Naive thymus-derived CD8-positive, alpha-beta T cell (primary cell): ENCODE measurements at places on chromosomes 1 and 21. TPM values are rescaled to one million over a fixed set of nuclear protein-coding genes. Genes with fewer than 3 reads are reported as not detected.

GRCh38 chr1:5473268-5473667 lies 519.0 kb downstream of the NPHP4 start:
- peaks cover 1% of the 10 kb centered on the region for H3K36me3 ChIP-seq
- H3K27me3 ChIP-seq: no peaks in the 10 kb centered on the region
- no peak overlapping the region for H3K4me3 ChIP-seq
- H3K4me1 ChIP-seq: no peaks in the 10 kb centered on the region
- H3K27ac ChIP-seq: no peak overlapping the region
- no peak for DNase-seq

DNA sequence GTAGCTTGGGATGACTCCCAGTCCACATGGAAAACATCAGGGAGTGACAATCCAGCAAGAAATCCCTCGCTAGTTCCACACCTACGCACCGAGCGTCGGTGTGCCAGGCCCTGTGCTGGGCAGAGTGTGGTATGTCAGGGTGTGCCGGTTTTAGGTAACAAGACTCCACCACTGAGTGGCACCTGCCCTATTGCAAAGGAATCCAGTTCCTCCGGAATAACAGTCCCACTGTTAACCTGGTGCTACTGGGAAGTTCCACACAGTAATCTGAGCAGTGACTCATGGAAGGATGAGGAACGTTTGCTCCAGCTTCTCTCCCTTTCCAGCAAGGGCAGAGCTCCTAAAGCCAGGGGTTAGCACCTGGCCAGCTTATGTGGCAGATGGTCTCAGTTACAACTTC lies 14.3 kb downstream of the RNF207 start:
- H3K4me3 ChIP-seq: no peak overlapping the region
- H3K27ac ChIP-seq: no peak overlapping the region
- peaks cover 2% of the 10 kb centered on the region for H3K4me1 ChIP-seq
- peaks cover 35% of the 10 kb centered on the region for H3K36me3 ChIP-seq

DNA sequence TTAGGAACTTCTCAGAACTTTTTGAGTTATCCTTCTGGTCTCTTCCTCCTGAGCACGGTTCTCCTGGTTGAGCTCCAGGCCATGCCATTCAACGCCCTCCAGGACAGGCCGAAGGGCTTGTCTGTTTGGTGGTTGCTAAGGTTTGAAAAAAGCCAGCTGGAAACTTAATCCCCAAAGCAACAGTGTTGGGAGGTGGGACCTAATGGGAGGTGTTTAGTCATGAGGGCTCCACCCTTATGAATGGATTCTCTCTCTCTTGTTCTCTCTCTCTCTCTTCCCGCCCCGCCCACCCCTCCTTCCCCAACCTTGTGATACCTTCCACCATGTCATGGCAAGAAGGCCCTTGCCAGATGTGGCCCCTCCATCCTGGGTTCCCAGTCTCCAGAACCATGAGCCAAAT lies 829 bp downstream of the KCNE1 start:
- no peaks in the 10 kb centered on the region for H3K27me3 ChIP-seq
- no peak for DNase-seq
- H3K36me3 ChIP-seq: no peaks in the 10 kb centered on the region
- H3K4me3 ChIP-seq: no peak overlapping the region
- H3K4me1 ChIP-seq: peaks cover 2% of the 10 kb centered on the region

DNA sequence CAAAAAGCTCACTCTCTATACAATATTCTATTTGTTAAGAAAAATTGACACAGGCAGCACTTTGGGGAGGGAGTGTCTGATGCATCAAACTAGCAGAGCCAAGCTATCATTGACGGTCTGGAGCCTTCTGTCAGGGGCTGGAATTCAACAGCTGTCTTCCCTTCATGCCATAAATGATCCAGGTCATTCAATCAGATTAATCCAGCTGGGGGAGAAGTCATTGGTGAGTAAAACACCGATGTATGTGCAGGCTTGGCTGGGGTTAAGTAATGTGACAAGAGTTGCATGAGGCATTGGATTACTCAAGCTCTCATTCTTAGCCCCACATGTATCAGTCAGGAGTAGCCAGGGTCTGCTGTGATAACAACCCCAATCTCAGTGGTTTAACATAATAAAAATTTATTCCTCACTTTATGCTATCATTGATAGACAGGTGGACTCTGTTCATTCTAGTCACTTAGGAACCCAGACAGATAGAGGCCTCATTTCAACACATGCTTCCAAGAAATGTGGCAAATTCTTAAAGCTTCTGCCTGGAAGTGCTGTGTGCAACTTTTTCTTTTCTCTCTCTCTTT lies 118.1 kb upstream of the GADD45A start:
- no peaks in the 10 kb centered on the region for H3K36me3 ChIP-seq
- no peaks in the 10 kb centered on the region for H3K27me3 ChIP-seq
- no peak for DNase-seq
- peaks cover 1% of the 10 kb centered on the region for H3K4me1 ChIP-seq

DNA sequence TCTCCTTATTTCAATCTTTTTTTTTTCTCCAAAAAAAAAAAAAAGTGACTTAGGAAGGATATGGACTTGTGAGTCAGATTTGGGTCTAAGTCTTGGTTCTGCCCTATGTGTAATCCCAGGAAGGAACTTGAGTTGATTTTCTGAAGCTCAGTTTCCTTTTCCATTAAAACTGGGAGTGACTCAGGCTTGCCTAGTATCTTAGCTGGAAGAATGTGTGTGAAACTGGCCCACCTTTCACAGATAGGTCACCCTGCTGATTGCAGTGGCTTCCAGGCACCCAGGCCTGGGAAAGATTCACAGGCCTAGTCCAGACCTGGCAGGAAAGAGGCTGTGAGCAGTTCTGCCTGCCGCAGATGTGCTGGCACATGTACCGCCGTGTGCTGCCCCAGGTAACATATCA lies 218.3 kb upstream of the HOOK1 start:
- H3K27me3 ChIP-seq: no peaks in the 10 kb centered on the region
- no peak overlapping the region for H3K27ac ChIP-seq
- no peak for DNase-seq
- H3K4me3 ChIP-seq: no peak overlapping the region
- no peaks in the 10 kb centered on the region for H3K36me3 ChIP-seq

DNA sequence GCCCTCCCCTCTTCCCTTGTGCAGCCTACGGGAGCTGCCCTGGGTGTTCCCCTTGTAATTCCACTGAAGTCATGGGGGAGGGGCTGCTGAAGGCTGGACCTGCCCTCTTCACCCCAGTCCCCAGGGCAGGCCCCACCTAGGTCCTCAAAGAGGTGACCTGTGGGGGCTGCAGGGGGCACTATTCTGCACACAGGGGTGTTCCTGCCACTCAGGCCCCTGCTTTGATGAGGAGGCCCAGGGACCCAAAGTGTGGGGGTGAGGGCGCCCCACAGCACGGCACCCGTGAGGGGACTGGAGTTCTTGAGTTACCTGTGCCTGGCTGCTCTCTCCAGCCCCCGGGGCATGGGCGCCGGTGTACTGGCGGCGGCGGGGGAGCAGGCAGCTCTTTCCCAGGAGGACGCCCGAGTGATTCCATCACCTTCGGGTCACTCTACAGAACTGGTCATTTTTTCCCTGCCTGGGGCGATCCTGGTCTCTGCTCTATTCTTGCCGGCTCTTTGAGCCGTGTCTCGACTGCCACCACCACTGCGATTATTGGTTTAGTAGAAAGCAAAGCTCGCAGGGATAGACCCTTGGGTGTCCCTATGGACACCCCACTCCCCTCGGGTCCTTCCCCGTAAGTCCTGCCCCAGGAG lies 6.9 kb upstream of the PRDM16 start:
- H3K4me3 ChIP-seq: no peak overlapping the region
- H3K4me1 ChIP-seq: no peaks in the 10 kb centered on the region
- no peak overlapping the region for H3K27ac ChIP-seq
- H3K27me3 ChIP-seq: no peaks in the 10 kb centered on the region
- no peaks in the 10 kb centered on the region for H3K36me3 ChIP-seq

DNA sequence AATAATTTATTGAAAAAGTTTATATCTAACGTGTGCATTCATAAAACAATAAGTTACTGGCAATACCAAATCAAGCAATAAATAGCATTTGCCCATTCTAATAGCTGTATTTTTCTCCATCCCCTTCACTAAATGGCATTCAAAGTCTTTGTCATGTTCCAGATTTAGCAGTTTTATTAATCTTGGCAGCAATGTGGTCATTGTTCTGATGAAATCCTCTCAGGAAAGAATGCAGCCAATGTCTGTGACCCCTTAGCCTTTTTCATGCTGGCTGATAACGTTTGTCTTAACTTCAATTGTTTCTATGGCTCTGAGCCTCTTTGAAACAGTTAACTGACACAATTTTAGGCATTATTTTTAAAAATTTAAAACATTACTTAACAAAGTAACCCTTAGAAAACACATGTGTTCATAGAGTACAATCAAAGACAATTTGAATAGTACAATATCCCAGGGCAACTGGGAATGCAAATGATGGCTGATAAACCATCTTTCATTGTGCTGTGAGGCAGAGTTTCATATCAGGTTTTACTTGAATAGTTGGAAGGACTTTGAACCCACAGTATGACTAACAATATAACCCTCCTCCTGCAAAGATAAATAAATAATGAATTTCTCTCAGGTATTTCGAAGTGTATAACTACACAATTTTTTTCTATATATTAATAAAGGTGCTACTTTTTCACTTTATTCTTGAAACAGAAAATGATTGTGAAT lies 217.5 kb downstream of the LRRIQ3 start:
- DNase-seq: no peak
- H3K36me3 ChIP-seq: no peaks in the 10 kb centered on the region

- H3K4me3 ChIP-seq: no peak overlapping the region
- no peak overlapping the region for H3K27ac ChIP-seq
- H3K36me3 ChIP-seq: no peaks in the 10 kb centered on the region
- no peaks in the 10 kb centered on the region for H3K4me1 ChIP-seq
- H3K27me3 ChIP-seq: no peaks in the 10 kb centered on the region
Measured at GRCh38 chr21:21955204-21955603, 957.0 kb downstream of the NCAM2 start.

GRCh38 chr1:167428395-167428794 lies 89.9 kb downstream of the CD247 start:
- no peak overlapping the region for H3K4me3 ChIP-seq
- no peaks in the 10 kb centered on the region for H3K36me3 ChIP-seq
- H3K27ac ChIP-seq: peak overlapping the region; percentile 4
- peaks cover 64% of the 10 kb centered on the region for H3K4me1 ChIP-seq

DNA sequence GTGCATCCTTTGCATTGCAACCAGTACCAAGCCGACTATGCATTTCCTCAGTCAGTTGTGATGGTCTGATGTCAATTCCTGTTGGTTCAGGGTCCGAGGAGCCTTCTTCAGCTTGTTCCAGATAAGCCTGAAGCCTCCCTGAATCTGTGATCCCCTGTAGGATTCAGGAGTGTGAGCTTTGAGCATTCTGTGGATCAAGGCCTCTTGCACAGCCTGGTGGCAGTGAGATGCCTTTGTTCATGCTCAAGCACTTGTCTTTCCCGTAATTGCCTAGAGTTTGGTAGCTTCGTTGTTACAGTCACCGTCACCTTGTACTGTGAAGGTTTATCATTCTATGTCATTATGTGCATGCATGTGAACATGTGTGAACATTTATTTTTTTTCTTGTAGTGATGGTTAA lies 103.5 kb downstream of the PBX1 start:
- no peak for DNase-seq
- no peaks in the 10 kb centered on the region for H3K27me3 ChIP-seq
- H3K27ac ChIP-seq: no peak overlapping the region
- H3K4me1 ChIP-seq: peaks cover 8% of the 10 kb centered on the region
- no peaks in the 10 kb centered on the region for H3K36me3 ChIP-seq

DNA sequence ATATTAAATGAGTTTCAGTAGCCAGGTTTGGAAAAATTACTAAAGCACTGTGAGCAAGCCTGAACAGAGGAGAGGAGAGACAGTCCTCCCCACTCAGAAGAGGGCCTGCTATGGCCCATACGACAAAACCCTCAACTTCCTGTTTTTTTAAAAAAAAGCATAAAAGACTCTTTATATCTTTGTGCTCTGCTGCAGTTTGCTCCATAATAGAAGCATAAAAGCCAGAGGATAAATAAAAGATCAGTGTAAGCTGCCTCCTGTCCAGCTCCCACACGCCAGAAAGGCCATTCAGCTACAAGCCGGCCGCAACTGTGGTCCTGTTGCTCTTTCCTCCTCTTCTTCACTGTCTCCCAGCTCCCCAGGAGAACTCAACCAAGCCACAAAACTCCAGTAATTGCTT lies 37.8 kb downstream of the NID1 start:
- H3K27me3 ChIP-seq: no peaks in the 10 kb centered on the region
- H3K4me3 ChIP-seq: peak overlapping the region; percentile 44
- H3K36me3 ChIP-seq: no peaks in the 10 kb centered on the region
- peaks cover 20% of the 10 kb centered on the region for H3K4me1 ChIP-seq
- H3K27ac ChIP-seq: peak overlapping the region; percentile 80

DNA sequence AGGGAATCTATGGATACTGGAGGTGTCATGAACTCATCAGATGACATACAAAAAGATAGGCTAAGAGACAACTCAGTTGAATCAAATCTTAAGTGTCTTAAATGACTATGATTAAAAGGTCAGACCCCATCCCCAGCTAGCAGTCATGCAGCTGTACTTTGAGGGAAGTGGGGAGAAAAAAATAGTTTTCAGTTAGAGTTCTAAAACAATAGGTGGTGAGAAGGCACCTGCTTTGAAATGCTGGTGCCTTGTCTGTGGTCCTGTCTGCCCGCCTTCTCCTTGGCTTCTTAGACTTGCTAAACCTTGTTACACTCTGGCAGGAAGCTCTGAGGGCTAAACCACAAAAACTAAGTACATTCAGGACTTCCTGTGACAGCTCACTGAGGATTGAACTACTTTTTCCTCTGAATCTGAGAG lies 15.3 kb downstream of the CD2 start:
- H3K4me1 ChIP-seq: peaks cover 47% of the 10 kb centered on the region
- peaks cover 49% of the 10 kb centered on the region for H3K36me3 ChIP-seq
- DNase-seq: peak; percentile 55
- peak overlapping the region; percentile 82 for H3K4me3 ChIP-seq
- peak overlapping the region; percentile 99 for H3K27ac ChIP-seq

- H3K4me3 ChIP-seq: no peak overlapping the region
- H3K4me1 ChIP-seq: no peaks in the 10 kb centered on the region
- no peak overlapping the region for H3K27ac ChIP-seq
- DNase-seq: no peak
Measured at GRCh38 chr1:96425382-96426129, 296.0 kb upstream of the PTBP2 start.

RGS4 gene
- not detected for total RNA-seq

DNA sequence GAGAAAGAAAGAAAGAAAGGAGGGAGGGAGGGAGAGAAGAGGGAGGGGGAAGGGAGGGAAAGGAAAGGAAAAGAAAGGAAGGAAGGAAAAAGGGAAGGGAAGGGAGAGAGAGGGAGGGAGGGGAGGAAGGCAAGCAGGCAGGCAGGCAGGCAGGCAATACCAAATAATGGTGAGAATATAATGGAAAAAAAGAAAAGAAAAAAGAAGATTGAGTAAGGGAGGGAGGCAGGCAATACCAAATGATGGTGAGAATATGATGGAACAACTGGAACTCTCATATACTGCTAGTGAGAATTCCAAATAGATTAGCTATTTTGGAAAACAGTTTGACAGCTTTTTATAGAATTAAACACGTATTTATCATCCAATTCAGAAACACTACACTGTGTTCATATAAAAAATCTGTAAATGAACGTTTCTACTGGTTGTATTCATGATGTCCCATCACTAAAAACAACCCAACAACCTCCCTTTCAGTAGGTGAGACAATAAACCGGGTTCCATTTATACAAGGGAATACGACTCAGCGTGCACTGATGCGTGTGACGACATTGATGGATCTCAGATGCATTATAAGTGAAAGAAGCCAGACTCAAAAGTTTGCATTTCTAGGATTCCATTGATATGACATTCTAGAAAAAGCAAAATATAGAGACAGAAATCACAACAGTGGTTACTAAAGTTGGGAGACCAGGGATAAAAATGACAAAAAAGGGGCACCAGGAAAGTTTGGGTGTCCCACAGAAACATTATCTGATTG lies 226.4 kb downstream of the DSCAM start:
- H3K4me3 ChIP-seq: no peak overlapping the region
- H3K27me3 ChIP-seq: peaks cover 2% of the 10 kb centered on the region
- no peaks in the 10 kb centered on the region for H3K36me3 ChIP-seq
- H3K4me1 ChIP-seq: no peaks in the 10 kb centered on the region
- no peak for DNase-seq

EPHB2 gene
- 0.21 TPM for total RNA-seq
